Activated T-cell treated with anti-CD3 and anti-CD28 coated beads, Interleukin-2, amount 50 U/mL, for 72 hours (primary cell): ENCODE measurements at places on chromosomes 6 and 20. TPM values are rescaled to one million over a fixed set of nuclear protein-coding genes. Genes with fewer than 3 reads are reported as not detected.

NHLRC1 gene
- total RNA-seq: 0.14 TPM

FOXF2 gene
- total RNA-seq: not detected

CD93 gene
- 0.36 TPM for total RNA-seq

KIF6 gene
- not detected for total RNA-seq

TBXT gene
- total RNA-seq: not detected

SDHAF4 gene
- total RNA-seq: 13.6 TPM

MEI4 gene
- not detected for total RNA-seq

EMILIN3 gene
- total RNA-seq: not detected

DNA sequence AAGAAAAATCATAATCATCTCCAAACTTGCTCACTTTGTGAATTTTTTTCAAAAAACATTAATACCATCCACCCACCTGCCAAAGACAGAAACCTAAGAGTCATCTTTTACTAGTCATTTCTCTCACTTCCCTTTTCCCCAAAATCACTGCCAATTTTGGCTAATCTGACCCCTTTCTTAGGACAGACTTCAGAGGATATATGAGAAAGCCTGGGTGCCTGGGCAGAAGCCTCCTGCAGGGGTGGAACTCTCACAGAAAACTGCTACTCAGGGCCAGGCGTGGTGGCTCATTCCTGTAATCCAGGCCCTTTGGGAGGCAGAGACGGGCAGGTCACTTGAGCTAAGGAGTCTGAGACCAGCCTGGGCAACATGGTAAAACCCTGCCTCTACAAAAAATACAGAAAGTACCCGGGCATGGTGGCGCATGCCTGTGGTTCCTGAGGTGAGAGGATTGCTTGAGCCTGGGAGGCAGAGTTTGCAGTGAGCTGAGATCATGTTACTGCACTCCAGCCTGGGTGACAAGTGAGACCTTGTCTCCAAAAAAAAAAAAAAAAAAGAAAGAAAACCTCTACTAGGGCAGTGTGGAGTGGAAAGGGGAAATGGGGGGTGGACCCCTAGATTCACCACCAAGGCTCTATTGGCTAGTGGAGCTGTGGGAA, 3.8 kb downstream of the DEK start:
- peak; percentile 32 for DNase-seq

DNA sequence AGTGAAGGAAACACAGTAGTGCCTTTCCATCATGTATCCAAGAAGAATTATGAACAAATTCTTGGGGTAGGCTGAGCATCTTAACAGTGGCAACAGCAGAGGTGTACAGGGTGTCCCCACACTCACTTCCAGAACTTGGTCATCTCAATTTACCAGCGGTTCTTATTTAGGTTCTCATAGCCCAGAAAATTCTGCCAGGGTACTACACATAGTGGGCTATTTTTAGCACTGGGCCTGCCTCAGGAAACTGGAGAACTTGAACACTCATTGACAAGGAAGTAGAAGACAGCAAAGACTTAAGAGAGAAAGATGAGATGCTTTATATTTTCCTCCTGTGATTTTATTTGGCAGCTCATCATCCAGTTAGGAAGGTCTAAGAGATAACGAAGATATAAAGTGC, 71.8 kb upstream of the PHIP start:
- no peak for DNase-seq

- DNase-seq: no peak
Measured at GRCh38 chr6:147825848-147826247, 317.4 kb downstream of the SAMD5 start.

DNA sequence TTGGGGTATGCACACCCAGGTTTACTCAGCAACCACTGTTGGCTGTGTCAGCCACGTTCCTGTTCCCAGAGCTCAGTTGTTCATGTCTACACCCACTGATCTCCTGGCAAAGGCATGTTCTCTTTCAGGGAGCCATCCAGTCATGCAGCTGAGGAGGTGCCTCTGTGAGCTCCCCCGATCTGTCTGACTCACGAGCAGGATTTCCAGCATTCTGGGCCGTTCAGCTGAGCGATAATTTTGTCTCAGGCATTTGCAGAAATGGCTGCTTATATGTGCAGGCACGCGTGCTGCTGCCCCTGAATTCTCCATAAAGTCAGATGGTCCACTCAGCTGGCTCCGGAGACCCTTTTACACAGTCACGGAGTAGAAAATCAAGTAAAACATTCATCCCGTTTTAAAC, 78.4 kb upstream of the IYD start:
- DNase-seq: no peak

GRCh38 chr20:9427430-9428291, 86.7 kb upstream of the LAMP5 start:
- DNase-seq: no peak

DNA sequence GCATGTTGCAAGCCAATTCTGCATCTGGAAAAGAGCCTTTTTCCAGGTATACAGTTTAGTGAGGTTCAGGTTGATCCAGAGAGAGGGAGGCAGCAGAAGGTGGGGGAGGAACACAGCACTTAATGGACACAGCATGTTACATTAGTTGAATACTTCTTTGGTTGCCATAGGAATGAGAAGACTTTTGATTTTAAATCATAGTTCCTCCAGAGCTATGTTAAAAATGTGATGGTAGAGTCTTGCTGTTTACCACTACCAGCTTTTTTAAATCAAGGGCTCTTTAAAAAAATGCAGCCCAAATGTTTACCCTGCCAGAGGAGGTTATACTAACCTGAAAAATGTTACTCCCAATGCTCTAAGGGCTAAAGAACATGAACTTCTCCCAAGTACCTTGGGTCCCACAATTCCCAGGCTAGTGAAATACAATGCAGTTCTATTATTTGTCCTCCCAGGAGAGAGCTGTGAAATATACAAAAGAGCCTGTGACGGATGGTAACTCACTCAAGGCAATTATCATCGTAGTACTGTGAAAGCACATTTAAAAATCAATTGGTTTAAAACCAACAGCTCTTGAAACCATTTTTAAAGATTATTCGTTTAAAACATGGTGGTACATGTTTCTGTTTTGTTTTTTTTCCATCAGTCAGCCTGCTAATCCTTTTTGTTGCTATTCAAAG, 6.9 kb upstream of the PHACTR1 start:
- DNase-seq: no peak

DNA sequence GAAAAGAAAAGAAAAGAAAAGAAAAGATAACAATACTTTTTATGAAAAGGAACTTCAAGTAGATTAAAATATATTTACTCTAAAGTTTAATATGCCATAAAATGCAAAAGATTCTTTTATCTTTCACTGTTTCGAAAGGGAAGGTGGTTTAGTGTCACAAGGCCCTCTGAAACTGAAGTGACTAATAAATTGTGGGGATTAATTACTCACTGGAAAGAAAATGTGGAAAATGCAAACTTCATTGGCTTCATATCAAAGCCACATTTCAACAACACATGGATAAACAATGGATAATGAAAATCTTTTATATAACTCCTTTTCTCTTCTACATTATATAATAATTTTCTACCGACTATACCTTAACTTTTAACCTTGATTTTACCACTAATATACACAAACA, 320.5 kb upstream of the RSPO3 start:
- no peak for DNase-seq

GRCh38 chr6:29146179-29146578, 24.5 kb upstream of the OR2J2 start:
- DNase-seq: no peak

DNA sequence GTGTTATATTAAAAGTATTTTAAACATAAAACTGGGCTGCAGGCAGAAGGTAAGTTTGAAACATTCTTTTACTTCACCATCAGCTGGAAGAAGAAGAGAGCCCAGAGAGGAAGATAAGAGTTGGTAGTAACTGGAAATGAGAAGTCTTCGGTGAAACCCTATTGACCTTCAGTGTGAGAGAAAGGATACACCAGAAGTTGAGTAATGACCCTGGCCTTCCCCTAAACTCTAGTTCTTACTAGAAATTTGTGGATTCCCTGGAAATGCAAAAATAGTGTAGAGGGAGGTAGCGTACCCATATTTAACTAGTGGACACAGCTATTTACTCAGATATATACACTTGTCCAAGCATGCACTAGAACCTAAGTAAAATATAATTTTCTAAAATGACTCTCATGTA, 8.0 kb upstream of the EPM2A start:
- DNase-seq: no peak

DNA sequence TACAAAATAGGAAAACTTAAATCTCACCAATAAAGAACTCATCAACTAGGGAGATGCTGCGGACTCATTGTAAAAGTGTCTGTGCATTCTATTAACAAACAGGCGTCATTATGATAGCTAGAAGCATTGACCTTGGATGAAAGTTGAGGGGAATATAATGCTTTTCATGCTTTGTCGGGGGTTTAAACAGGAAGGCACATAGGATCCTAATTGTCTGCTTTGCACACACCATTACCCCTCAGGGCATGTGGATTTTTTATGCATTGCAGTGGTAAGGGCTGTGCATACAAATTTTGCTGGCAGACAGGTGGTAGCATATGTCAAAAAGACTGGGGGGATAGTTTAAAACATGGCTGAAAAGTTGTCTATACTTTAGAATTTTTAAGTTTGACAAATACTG, 447.9 kb upstream of the PLCB4 start:
- no peak for DNase-seq

- no peak for DNase-seq
Measured at GRCh38 chr6:39881851-39882530, 52.3 kb downstream of the MOCS1 start.

GRCh38 chr20:58362970-58363369, 26.1 kb upstream of the VAPB start:
- no peak for DNase-seq

DNA sequence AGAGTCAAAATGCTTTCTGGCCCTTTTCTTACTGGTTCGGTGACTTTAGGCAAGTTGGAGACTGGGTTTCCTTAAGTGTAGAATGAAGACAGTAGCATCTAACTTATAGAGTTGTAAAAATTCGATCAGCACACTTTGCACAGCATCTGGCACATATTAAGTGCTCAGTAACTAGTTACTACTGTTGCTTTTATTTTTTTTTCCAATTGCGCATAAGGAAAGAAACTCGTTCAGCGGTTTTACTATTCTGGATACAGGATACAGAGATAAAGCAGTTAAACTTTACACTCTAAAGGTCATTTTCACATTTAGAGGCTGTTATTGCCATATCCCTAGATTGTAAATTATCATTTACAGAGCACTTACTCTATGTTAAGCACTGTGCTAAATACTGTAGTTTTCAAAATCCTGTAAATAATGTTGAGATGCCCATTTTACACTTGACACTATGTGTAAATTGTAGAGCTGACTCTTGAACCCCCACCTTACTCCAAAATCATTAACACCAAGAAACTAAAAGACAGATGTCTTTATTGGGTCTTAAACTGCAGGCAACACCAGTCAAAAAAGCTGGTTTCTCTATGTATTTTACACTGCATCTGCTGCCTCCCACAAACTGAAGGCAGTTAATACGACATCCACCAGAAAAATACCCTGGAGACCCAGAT, 886 bp downstream of the ROMO1 start:
- no peak for DNase-seq

- no peak for DNase-seq
Measured at GRCh38 chr6:34447386-34447785, 18.5 kb upstream of the PACSIN1 start.

DNA sequence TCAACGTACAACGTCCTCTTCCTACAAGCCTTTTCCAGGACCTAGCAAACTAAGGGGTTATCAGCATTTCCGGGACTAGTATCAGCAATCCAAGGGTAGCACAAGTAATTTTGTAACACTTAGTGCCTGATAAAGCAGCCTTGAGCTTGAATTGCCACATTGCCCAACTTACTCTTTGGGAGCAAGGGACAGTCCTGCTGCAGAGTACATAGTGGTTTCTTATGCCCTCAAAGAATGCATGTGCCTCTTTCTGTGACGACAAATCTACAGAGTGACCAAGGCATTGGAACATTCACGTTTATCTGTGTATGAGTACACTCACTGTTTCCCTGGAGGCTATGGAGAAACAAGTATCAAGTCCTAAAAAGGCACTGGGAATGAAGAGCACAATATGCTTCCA, 3.2 kb upstream of the ID4 start:
- DNase-seq: no peak
